C1 segment of cervical spinal cord (tissue), 14 donors: ENCODE measurements at places on chromosomes 12 and 14.

GRCh38 chr12:47236109-47236714 lies 156.5 kb upstream of the AMIGO2 start:
- DNase-seq, result no peak

DNA sequence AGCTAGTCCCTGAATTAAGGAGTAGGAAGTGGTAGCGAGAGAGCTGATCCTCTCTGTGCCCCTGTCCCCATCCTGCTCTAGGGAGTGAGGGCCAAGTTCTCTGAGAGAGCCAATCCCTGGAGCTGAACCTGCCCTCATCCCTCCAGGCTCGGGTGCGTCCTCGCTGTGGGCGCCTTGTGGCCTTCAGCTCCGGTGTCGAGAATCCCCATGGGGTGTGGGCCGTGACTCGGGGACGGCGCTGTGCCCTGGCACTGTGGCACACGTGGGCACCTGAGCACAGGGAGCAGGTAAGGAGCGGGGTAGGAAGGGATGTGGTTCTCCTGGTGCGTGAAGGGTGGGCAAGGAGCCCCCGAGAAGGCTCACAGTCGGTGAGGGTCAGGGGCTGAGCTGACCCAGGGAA lies 1.9 kb upstream of the GNB3 start:
- no peak for DNase-seq

DNA sequence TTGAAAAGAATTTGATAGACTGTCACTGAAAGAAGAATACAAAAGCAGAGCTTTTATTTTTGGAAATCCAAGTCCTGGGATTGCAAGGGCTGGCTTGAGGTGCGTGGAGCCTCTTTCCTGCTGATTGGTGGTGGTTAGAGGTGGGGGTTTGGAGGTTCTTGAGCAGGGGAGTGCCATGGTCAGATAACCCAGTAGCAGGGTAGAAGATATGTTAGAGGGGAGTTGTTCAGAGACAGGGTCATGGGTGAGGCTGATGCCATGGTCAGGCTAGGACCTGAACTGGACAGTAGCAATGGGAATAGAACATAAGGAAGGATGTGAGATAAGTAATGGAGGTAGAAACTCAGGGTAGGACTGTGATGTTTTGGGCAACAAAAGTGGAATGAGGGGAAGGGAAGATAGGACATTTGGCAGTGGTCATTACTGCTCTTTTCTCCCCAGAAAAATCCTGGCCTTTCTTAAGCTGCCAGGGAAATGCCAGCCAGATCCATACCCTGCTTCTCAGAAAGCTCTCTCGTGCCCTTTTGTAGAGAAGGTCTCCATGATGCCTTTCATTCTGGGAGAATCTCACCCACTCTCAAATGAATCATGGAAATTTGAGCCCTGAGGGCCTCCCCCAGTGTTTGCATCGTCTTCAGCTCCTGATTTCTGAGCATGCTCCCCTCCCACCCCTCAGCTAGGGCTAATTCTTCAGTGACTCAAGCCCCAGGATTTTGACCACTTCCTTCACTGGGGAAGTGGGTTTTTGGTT lies 9.5 kb downstream of the EMP1 start:
- no peak for DNase-seq

- no peak for DNase-seq
Observed at GRCh38 chr14:101195309-101195901, 291.9 kb upstream of the RTL1 start.

GRCh38 chr12:68959143-68959858 lies 26.3 kb upstream of the CPM start:
- no peak for DNase-seq

GRCh38 chr12:96241846-96242256 lies 47.7 kb downstream of the ELK3 start:
- no peak for DNase-seq

DNA sequence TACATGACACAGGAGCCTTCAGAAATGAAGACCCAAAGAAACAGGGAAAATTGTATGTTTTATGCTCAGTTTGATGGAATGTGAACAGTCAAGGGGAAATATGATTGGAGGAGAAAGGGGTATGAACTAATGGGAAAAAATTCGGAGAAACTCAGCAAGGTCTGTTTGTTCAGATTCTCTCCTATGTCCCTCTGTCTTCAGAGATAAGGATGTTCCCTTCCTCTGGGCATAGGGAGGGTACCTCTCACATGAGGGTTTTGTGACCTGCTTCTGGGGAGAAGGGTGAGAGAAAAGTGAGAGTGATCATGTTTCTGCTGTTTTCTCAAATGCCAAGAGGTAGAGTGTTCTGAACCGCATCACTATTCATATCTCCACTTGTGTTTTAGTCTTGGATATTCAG lies 26.6 kb upstream of the LIMA1 start:
- DNase-seq, result no peak

GRCh38 chr14:92635031-92635430 lies 113.4 kb downstream of the LGMN start:
- DNase-seq, result no peak

DNA sequence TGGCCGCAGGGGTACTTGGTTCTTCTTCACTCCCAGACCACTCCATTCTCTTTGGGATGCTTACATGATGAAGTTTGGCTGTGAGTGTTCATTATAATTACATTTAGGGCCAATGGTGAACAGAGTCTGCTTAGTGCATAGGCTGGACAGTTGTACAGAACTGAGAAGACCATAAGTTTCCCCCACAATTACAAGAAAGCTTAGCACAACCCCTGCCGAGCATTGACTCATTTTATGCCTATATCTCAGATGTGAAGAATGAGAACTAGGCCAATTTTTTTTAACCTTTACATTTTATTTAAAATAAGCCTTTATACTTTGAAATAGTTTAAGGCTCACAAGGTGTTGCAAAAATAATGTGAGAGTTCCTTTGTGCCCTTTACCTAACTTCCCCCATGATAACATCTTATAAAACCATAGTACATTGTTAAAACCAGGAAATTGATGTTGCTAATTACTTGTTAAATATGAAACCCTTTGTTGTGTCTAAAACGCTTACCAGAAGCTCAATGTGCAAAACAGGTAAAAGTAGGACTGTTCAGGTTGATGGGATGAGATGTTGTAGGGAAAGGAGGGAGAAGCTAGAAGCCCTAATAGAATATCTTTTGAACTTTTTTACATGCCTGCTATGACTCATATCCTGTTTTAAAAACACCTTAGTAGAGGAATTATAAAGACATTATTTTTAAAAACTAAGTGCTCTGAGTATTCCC lies 47.2 kb downstream of the ALDH1L2 start:
- DNase-seq, result no peak

GRCh38 chr14:37088356-37089215 lies 83.8 kb downstream of the SLC25A21 start:
- DNase-seq, result no peak

DNA sequence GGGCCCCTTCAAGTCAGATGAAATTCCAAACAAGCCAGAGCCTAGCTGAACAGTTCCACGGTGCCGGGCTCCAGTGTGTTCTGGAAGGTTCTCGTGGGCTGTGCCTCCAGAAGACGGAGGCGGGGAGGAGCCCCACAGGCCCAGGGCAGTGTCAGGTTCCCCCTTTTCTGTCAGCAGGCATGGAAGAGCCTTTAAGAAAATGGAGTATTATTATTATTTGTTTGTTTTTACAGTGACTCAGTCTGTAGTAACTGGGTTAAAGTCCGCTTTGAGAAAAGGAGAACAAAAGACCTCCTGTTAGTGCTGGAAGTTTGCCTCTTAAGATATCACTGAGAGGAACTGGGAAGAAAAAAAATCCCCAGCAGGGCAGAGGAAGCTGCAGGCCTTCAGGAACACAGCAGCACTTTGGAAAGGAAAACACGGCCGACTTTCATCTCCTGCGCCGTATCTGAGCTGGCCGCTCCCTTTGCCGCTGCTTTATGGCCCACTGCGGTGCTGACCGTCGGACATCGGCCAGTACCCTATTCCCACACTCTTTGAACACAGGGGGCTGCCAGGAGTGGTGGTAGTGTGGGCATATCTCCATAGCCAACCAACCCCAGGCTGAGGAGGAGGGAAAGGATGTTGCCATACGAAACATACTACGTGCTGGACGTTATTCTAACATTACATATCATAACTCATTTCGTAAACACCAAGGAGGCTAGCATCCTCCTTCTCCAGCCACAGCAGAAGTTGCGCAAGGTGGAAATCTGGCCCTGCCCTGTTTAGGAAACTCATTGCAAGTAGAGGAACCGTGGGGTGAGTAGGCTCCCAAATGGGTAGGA lies 194.0 kb downstream of the ZFP36L1 start:
- peak; percentile 40 for DNase-seq

DNA sequence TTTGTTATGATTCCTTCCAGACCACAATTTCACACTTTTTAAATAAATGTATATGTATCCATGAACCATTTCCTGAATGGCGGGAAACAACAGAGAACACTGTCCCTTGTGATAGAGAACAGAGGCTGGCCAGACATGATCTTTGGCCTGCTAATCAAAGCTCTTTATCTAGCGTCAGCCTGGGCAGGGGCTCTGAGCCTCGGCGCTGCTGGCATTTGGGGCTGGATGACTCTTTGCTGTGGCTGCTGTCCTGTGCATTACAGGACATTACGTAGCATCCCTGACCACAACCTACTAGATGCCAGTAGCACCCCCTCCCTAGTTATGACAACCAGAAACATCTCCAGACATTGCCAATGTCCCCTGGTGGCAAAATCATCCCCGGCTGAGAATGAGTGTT lies 77.7 kb downstream of the DNAH10 start:
- DNase-seq, result no peak

- DNase-seq, result no peak
Observed at GRCh38 chr14:20723488-20723887, 22.2 kb upstream of the EDDM3A start.

- no peak for DNase-seq
Observed at GRCh38 chr12:73452672-73453469, 1084.8 kb upstream of the ATXN7L3B start.

DNA sequence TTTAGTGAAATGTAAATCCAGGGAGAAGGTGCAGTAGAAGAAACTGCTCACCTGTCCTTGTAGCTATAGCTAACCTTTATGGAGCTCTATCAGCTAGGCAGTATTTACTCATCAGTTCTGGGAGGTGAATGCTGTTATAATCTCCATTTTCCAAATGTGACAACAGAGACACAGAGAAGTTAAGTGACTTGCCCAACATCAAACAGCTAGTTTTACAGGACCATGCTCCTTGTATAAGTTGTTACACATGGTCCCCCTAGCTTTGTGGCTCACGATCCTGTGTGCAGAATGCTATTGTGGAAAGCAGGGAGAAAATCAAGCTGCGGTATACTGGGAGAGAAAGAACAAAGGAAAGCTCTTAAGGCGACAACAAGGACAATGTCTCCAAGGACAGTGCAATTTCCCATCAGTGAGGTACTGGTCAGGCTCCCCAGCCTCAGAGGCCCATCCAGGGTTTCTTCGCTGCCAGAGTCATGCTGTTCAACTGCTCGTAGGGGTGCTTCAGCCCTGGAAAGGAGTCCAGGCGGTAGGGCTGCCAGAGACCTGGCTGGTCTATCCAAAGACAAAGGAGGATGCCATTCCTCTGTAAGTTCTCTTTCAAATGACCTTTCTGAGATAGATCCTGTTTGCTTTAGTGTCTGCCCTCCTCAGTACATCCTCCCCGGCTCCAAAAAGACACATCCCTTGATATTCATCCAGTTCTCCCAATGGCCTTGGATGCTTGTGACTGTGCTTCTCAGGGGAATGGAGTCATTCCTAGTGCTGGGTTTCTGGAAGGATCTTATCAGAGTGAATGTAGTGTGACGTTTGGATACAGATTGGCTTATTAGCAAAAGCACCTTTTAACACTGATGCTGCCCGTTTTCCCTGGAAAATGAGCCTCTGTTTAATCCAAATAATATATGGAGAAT lies 95.5 kb downstream of the ARF6 start:
- no peak for DNase-seq

- DNase-seq, result no peak
Observed at GRCh38 chr12:69254046-69254445, 14.7 kb downstream of the CPSF6 start.

DNA sequence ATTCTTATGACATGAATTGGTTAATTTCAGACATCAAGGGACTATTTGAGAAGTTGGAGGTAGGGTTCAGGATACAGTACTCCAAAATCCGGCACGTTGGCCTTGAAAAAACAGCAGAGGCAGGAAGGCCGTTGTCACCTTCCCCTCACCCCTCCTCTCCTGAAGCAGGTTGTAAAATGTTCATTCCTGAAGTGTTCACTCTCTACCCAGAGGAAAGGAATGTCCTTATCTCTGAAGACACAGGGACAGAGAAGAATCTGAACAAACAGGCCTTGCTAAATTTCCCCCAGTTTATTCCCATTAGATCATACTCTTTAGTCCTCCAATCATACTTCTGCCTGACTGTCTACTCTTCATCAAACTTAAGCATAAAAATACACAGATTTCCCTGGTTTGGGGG lies 313.6 kb downstream of the ZFP36L1 start:
- no peak for DNase-seq

- DNase-seq, result no peak
Observed at GRCh38 chr14:74478996-74479635, 14.0 kb downstream of the NPC2 start.

- DNase-seq, result no peak
Observed at GRCh38 chr12:112393328-112393727, 11.1 kb upstream of the HECTD4 start.
